ENCODE measurements at places on chromosomes 2 and 18.

- no peak for DNase-seq
Observed at GRCh38 chr2:237711458-237712150, 84.2 kb downstream of the LRRFIP1 start.

DNA sequence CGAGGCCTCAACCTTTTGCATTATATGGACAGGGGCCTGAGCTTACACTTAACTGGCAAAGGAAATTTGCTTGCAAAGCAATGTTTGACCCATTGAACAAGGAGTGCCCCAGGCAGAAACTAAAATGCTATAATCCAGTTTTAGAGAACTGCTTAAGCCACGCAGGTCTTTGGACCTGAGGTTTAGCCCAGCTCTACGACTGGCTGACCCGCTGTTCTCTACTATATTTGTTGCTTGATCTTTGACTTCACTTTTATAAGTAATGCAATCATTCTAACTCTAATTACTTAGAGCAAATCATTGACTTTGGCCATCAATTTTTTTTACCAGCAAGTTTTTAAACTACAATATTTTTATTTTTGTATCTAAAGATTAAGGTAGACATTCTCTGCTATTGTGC lies 268.8 kb downstream of the MREG start:
- no peak for DNase-seq

DNA sequence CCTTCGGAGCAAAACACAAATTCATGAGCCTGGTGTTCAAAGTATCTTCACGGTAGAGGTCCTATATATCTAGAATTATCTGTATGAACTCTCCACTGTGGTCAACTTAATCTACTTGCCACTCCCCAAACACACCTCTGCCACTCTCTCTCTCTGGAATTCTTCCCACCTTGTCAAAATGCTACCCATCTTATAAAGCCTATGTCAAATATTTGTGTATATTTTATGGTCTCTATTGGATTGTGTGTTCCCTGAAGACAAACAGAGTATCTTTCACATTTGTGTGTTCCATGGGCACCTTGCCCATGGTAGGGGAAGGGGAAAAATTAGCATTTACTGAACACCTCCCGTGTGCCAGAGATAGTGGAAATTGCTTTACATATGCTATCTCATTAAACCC lies 83.2 kb upstream of the ATL2 start:
- DNase-seq, result no peak

- no peak for DNase-seq
Observed at GRCh38 chr2:32264422-32265105, at the start of gene NLRC4. Gene NLRC4, minus strand, starts transcription at chr2:32264886. Its CDS starts 8,111 bp downstream, at chr2:32256775.

- DNase-seq, result no peak
Observed at GRCh38 chr2:38672445-38673391, 6.8 kb downstream of the GALM start.

GRCh38 chr2:138010890-138011289 lies 46.6 kb downstream of the HNMT start:
- DNase-seq, result no peak

DNA sequence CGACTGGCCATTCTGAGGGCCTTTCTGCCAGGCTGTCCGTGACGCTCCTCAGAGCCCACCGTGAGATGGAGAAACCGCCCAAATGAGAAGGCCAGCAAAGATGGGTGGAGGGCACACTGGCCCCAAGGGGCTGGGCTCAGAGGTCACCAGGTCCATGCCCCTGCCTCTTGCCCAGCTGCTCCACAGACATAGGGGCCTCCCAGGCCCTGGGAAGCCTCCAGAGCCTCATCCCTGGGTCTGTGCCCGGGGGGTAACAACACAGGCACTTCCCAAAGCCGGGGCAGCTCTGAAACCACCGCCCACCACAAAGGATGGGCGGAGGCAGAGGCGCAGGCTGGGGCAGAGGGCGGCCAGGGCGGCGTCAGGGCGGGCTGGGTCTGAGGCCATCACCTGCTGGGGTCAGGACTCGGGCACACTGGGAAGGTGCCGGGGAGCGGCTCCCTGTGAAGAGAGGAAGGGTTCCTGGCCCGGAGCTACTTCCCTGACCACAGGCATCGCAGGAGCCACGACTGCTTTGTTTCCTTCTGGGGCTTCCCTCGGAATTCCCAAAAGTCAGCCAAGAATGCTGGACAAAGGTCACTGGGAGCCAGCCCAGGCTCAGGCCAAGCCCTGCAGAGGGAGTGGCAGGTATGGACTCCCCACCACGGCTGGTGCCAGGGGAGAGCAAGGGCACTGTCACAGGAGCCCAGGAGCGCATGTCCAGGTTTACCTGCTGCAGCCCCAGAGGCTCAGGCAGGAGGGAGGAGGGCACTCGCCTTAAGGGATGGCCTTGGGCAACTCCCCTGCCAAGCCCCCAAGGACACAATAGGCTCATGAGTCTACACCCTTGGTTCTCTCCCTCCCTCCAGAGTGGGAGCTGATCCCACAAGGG lies 9.4 kb downstream of the CYP26B1 start:
- DNase-seq, result no peak

DNA sequence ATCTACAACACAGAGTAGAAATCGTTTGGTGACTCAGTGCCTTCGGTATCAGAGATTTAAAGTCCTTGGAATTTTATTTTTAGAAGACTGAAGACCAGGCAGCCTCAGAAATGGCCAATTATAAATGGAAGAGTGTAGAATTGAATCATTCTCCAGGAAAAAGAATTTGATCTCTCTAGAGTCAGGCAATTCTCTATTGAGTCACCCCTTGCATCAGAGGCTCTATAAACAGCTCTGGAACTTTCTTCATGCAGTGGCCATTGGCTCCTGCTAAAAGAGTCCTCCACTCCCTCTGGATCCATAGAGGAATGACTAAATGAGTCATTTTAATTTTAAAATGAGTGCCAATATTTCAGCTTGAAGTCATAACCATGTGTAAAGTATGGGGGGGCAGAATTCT lies 816.2 kb downstream of the TDRD15 start:
- no peak for DNase-seq

GRCh38 chr2:202410092-202410491 lies 34.0 kb downstream of the BMPR2 start:
- no peak for DNase-seq

GRCh38 chr2:96687266-96687665 lies 44.7 kb downstream of the FER1L5 start:
- no peak for DNase-seq

- no peak for DNase-seq
Observed at GRCh38 chr18:45437366-45437765, 177.9 kb upstream of the SLC14A2 start.

GRCh38 chr2:241137276-241138190 lies 11.7 kb downstream of the PASK start:
- DNase-seq, result no peak

DNA sequence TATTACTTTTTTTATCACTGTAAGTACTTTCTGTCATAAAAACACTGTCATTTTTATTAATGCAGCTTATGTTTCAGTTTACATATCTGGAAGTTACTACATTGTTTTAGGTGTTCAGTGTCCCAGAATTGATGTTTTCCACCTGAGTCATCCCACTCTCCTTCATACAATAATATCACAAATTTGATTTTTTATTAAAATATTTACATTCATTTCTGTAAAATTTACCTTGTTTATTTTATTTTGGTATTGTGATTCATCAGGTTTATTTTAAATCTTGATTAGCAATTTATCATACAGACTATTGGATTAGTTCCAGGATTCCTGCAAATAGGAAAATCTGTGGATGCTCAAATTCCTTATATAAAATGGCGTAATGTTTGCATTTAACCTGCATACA lies 1662.9 kb downstream of the SUCLG1 start:
- DNase-seq, result no peak

DNA sequence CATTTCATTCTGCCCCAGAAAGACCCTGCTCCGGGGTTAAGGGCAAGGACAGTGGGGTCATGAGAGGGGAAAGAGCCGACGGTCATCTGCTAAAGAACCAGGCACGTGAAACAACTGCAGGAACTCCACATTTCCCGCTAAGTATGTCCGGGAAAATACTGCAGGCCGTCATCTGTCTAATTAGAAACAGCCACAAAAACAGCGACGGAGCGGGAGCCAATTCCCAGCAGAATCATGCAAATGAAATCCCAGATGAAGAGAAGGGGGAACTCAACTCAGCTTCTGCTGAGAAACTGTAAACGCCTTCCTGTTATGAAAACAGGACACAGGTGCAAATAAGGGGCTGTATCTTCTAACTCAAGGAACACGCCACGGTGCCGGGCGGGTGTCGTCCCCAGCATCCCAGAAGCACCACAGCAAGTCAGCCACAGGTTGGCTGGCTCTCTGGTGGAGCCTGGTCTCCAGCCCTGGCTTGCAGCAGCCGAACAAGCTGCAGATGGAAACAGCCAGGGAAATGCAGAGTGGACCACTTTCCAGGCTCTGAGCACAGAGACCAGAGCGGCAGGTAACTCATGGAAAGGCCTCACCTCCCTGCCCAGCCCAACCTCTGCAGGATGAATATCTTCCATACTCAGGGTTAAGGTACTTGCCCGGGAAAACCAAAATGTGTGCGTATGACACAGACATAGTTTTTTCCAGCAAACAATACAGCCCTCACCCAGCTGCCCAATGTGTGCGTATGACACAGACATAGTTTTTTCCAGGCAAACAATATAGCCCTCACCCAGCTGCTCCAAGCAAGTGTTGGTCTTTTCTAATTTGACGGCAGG lies 28.9 kb downstream of the PXDN start:
- no peak for DNase-seq

- no peak for DNase-seq
Observed at GRCh38 chr2:12352889-12353288, 363.8 kb upstream of the TRIB2 start.

- DNase-seq, result no peak
Observed at GRCh38 chr18:36760598-36760997, 68.2 kb downstream of the TPGS2 start.

DNA sequence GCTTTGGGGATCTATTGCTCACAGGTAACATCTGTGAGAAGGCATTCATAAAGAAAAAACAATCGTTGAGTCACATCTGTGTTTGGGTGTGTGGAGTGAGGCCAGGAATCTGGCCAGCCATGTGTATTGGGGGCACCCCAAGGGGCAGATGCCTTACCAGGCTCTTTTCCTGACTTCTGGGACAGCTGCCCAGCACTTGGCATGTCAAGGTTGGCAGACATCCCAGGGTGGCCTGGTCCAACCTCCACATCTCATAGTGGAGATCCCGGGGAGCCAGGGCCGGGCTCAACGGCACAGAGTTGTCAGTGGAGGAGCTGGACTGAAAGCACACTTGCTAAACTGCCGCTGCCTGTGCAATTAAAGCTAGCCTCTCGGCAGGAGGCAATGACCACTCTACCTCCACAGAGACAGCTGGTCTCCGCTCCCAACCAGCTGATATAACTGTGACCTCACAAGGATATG lies 75.3 kb upstream of the MGAT4A start:
- no peak for DNase-seq

- no peak for DNase-seq
Observed at GRCh38 chr2:72613931-72614330, 211.9 kb downstream of the EXOC6B start.

GRCh38 chr18:32470460-32470713 lies 295 bp downstream of the GAREM1 start:
- no peak for DNase-seq

- no peak for DNase-seq
Observed at GRCh38 chr2:215884451-215885087, 128.8 kb downstream of the MREG start.

GRCh38 chr2:224222291-224222690 lies 179.6 kb downstream of the FAM124B start:
- DNase-seq, result no peak

- DNase-seq, result peak; percentile 73
Observed at GRCh38 chr2:38528008-38528442, 74.7 kb downstream of the HNRNPLL start.

GRCh38 chr2:42430188-42430587 lies 63.6 kb downstream of the KCNG3 start:
- DNase-seq, result no peak

GRCh38 chr2:174554529-174555150 lies 43.0 kb downstream of the WIPF1 start:
- no peak for DNase-seq
